ENCODE measurements at places on chromosomes 6 and 20.

DNA sequence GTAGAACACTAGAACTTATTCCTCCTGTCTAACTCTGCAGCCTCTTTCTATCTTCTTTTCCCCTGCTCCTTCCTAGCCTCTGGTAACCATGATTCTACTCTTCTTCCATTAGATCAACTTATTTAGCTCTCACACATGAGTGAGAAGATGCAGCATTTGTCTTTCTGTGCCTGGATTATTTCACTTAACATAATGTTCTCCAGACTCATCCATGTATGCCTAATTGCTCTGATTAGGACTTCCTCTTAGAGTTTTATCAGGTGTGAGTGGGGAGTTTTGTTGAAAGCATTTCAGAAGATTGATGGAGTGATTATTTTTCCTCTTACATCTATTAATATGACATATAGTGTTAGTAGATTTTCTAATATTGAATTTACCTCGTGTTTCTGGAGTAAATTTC lies 140.4 kb downstream of the CDKAL1 start:
- DNase-seq, result no peak

DNA sequence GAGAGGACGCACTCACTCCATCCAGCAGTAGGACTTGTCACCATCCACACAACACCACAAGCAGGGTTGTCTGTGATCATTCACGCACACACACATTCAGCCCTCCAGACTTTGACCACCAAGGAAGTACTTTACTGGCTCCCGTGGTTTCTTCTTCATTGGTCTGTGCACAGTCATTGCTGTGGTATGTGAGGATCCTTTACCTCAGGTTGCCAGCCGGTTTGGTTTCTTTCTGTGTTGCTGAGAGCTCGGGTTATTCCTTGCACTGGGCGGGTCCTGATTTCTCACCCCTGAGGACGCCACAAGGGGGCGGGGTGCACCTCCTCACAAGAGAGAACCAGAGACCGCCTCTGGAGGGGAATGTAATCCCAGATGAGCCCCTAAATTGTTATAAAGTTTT lies 11.2 kb downstream of the SLC35A1 start:
- DNase-seq, result no peak

DNA sequence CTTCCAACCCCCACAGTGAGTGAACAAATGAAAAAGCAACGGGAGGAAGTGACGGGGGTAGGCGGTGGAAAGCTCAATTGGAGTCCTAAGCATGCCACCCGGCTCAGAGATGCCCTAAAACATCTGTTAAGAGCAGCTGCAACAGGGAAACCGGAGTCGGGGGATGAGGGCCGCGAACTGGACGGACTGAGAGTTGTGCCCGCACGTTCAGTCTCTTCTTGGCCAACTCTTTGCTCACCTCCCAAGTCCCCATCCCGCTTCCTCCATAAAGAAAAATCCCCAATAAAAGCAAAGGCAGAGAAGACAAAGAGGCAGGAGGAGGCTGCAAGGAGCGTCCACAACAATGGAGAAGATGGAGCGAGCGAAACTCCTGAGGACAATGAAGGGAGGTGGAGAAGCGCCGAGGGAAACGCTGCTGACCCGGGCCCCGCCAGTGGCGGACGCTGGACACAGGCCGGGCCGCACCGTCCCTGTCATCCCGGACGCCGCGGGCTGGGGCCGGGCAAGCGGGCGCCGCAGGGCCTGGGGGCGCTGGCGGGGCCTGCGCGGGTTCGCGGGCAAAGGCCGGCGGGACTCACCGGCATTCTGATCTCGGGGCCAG lies 600 bp downstream of the SEC63 start:
- no peak for DNase-seq

DNA sequence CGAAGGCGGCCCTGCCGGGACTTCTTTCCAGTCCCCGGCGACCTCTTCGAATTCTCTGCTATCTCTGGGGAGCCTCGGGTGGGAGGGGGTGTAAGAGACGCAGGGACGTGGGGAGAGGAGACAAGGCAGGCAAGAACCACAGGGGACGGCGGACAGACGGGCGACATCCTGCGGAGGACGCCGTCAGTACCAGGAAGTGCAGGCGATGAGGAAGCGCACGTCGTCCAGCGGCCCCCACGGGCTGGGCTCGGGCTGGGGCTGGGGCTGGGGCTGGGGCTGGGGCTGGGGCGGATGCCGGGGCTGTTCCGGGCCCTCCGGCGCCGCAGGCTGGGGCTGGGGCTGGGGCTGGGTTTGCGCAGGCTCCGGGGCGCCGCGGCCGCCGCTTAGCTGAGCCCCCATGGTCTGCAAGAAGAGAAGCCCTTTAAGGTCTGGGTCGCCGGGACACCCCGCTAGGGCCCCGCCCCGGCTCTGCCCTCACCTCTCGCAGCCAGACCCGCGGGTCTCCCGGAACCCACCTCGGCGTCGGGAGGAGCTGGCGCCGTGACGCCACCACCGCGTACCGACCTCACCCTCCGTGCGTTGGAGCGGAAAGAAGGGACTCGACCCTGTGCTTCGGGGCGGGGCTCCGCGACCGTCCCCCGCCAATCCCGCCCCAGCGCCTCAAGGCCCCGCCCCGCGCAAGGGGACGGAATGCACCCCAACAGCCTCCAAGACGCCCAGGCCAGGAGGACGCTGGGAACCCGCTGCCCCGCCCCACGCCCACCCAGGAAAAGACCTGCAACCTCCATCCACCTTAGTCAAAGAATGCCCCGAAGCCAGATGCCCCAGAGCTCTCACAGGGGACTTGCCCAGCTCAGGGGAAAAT lies at the start of gene MMP24OS:
TSS of gene MMP24OS (minus strand) at position 592 of the 865 bp plus-strand sequence. CDS start at position 399, 193 bp downstream.
- no peak for DNase-seq

DNA sequence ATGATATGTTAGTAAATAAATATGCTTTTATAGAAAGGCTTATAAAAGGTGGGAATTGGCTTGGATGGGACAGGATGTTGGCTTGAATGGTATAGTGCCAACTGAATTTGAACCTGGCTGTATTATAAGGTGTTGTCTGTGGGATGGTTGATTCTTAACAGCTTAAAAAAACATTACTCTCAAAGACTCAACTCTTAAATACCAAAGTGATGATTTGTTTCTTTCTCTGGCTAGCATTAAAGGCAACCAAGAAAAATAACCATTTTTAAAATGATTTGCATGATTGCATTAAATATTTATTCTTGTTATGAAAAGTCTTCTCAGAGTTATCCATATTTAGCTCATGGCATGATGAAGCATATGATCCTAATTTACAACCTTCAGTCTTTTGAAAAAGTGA lies 216.2 kb downstream of the RIMS1 start:
- no peak for DNase-seq
